CD4-positive, alpha-beta T cell treated with Interleukin-1 beta for 1 hour (primary cell): ENCODE measurements at places on chromosomes 13 and 19.
A peak's percentile ranks its signal among the peaks of the same experiment; 100 is the strongest.

DNA sequence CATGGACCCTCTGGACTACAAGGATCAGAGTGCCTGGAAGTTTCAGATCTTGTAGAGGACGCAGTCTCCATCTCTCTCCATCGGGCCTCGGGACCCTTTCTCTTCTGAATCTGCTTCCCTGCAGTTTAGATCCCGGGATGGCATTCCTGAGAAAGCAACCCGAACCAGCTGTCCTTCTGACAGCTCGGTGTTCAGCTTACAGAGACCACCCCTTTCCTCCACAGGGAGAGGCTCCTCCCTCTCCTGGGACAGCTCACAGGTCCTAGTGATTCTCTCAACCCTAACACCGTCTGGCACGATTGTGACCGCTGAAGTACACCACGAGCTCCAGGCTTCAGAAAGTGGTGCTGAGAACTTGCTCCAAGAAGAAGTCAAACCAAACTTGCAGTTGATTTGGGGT, 18.2 kb downstream of the CRX start:
- DNase-seq: no peak

DNA sequence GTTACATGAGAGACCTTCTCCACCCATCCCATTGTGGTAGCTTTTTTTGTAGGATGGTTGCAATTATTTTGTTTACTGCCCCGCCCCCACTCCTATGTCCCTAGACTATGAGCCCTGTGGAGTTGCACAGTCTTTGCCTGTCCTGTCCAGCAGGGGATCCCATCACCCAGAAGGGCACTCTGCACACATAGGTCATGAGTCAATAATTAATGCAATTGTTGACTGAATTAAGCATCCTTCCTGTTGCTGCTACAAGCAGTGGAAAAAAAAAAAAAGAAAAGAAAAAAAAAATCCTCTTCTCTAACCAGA, 14.2 kb downstream of the C19orf81 start:
- DNase-seq: no peak

DNA sequence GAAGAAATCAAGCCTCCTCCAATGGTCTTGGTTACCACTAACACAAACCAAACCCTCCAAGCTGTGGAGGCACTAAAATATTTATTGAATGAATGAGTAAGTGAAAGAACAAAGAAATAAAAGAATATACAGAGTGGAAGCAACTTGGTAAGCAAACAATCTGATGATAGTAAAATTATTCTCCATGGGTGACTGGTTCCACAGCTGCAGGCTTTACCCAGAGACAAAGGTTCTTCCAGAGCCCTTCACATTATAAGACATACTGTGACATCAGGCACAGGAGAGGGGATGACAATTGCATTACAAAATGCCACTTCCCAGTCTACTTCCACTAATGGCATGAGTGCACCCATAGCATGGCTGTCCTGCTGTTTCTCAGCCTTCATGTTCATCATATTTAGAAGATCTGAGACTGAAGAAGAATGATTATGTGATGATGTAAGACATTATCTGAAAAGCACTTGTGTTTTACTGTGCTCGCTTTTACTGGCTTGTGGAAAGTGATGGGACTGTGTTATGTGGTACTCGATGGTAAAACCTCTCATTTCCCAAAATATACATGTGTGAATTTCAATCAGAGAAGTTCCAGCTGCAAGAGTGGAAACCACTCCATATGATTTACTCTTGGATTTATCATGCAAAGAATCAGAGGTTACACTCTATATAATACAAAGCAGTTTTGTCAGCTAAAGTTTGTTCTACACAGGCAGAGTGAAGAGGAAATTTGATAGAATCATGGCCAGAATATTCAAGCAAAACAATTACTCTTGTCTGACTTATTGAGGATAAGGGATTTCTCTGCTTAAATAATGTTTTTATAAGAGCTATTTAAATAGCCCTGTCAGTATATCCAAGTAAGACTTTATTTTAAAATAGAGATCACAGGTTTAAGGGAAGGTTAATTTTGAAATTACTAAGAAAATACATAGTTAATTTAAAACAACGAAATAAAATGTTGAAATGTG, 220.2 kb upstream of the NBEA start:
- DNase-seq: no peak

GRCh38 chr19:32810452-32810851, 59.1 kb downstream of the SLC7A9 start:
- no peak for DNase-seq

DNA sequence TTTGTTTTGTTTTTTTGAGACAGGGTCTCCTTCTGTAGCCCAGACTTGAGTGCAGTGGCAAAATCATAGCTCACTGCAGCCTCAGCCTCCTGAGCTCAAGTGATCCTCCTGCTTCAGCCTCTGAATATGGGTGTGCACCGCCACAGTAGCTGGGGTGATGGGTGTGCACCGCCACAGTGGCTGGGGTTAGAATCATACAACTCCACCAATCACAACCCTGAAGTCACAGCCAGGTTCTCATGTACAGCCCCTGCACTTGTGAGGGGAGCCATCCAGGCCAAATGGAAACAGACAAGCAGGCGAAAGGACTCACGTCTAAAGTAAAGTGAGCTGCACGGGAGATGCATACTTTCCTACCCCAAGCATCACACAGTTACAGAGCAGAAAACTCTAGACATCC, 63.1 kb upstream of the RANBP3 start:
- DNase-seq: no peak

DNA sequence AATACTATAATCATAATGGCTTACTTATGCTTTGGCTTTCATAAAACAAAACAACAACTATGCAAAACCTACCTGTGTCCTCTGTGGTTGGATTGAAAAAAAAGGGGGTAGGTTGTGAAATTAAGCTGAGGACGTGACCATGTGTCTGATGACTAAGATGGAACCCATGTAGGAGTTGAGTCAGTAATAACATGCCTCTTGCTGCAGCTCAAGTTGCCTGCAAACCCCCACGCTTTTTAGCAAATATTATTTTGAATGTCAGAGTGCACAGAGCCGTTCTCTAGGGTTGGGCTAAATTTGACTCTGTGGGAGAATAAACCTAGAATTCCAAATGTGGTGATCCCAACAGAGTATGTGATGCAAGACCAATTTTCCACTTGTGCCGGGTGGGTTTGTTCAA, 209.3 kb downstream of the KCNRG start:
- DNase-seq: no peak

DNA sequence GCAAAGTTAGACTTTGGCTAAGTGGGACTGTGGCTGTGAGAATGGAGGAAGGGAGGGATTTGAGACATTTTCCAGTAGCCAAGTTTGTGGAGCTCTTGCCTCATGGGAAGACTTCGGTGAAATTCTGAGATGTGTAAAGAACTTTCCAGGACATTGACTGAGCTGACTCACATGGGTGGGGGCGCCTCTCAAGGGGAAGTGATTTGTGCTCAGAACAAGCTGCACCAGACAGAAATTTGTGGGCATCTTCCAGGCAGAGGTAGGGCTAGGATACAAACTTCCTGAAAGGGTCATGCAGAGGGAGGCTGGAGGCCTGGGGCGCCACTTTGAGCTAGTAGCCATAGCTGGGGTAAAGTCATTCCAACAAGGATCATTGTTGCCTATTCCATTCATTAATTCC, 9.8 kb upstream of the SIGLEC10 start:
- DNase-seq: peak; percentile 48

- no peak for DNase-seq
Measured at GRCh38 chr19:33405553-33406461, 32.3 kb downstream of the CEBPG start.

DNA sequence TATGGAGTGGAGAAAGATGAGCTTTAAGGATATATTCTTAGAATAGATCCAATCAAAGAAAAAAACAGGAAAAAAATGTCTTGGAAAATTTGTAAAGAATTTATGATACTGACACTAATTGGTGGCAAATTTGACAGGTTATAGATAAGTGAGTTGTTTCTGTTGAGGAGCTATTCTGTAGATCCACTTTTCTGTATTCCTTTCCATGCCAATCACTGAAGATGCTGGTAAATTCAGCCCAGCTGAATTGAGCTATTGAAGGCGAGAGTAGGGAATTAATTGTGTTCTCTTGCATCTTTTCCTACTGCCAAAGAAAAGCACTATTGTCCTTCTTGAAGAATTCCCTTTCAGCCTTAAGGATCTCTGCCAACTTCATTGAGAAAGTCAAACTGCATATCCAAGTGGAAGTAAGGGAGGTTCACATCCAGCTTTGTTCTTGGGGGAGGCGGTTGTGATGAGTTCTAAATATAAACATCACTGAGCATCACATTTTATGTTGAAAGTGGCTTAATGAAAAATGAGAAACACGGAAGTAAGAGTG, 113.1 kb downstream of the PCDH9 start:
- no peak for DNase-seq

DNA sequence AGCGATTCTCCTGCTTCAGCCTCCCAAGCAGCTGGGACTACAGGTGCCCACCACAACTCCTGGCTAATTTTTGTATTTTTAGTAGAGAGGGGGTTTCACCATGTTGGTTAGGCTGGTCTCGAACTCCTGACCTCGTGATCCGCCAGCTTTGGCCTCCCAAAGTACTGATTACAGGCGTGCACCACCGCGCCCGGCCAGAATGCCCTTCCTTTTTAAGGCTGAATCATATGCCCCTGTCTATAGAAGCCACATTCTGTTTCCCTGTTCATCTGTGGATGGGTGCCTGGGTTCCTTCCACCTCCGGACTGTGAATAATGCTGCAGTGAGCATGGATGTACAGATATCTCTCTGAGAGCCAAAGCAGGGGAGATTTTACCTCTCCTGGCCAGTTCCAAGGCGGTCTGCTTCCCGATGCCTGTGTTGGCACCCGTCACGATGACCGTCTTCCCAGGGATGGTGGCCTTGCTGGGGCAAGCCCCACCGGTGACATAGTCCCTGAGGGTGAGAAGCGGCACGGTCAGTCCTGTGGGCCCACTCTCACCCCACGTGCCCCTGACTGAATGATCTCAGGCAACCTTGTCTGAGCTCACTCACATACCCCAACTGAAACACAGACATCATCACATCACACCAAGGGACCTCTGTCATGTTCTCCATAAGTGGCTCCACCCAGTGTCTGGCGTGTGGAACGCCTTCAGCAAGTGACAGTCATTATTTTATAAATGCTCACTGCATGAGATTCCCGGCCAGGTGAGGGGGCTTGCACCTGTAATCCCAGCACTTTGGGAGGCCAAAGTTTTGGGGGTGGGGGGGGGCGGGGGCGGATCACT, 4.0 kb downstream of the RDH13 start:
- no peak for DNase-seq

GRCh38 chr13:29136341-29136740, 316.2 kb downstream of the MTUS2 start:
- no peak for DNase-seq

DNA sequence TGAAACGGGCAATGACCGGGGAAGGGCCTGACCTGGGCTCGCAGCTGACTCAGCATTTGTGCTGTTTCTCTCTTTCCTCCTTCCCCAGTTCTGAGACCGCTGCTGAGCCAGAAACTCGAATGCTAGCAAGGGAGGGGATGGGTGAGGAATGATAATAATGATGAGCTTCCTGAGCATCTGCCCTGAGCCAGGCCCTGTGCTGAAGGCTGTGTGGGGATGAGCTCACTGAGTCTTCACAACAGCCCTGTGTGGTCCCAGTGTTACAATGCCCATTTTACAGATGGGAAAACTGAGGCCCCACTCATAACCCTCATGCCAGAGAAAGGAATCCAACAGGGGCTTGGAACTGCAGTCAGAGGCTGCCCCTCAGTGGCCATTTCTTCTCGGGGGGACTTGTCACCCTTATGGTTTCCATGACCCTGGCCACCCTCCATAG, 8.1 kb downstream of the SULT2B1 start:
- no peak for DNase-seq

- DNase-seq: no peak
Measured at GRCh38 chr13:40283666-40284065, 382.8 kb downstream of the FOXO1 start.

- no peak for DNase-seq
Measured at GRCh38 chr19:42255766-42256745, 1.1 kb upstream of the ERF start.

GRCh38 chr13:25943081-25943480, 108.7 kb downstream of the SHISA2 start:
- no peak for DNase-seq

GRCh38 chr13:90070837-90071525, 1276.5 kb upstream of the MIR17HG start:
- no peak for DNase-seq

DNA sequence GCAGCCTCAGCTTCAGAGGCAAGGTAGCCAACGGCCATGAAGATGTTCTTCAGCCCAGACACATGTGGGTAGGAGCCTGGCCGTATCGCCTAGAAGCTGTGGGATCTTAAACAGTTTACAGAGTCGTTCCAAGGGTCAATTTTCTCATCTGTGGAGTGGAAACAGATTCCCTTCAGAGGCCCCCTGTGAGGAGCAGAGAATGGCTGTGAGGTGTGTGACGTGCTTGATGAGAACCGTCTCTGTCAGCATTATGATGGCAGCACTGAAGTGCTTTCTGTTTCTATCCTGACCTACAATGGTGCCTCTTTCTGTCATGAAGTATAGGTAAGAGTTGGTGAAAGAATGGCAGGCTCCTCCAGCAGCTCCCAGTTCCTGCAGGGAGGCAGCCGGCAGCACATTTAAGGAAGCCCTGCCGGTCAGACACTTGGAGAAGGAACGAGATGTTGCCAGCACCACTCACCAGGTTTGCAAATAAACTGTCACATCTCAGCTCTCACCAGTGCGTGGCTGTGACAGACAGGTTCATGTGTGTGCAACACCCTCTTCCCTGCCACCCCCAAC, 277.3 kb downstream of the FOXO1 start:
- peak; percentile 65 for DNase-seq

DNA sequence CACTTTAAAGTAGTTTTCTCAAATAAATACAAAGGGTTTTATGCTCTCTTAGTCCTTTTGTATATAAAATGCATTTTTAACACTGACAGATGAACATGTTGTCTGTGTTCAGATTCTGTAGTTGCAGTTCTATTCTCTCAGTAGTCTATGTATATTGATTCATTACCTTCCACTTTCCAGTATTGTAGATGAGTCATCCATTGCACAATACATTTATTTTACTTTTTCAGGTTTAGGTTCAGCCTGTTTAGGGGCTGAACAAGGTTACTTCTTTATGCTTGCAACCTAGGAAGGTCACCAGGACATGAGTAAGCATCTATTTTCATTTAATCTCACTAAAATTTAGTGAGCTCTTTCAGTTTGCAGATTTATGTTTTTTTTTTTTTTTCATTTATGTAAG, 173.6 kb downstream of the NALCN start:
- no peak for DNase-seq

GRCh38 chr13:65217471-65217995, 2012.6 kb downstream of the PCDH9 start:
- DNase-seq: no peak

GRCh38 chr19:33302974-33303790, 848 bp upstream of the CEBPA start:
- DNase-seq: peak; percentile 18

- peak; percentile 2 for DNase-seq
Measured at GRCh38 chr13:80235166-80235966, 105.6 kb downstream of the SPRY2 start.

GRCh38 chr19:29873024-29873800, 61.4 kb downstream of the CCNE1 start:
- peak; percentile 63 for DNase-seq

GRCh38 chr13:21894091-21894490, 223.2 kb downstream of the FGF9 start:
- no peak for DNase-seq
